ENCODE measurements at places on chromosomes 6 and 20. TPM values are rescaled to one million over a fixed set of nuclear protein-coding genes. Genes with fewer than 3 reads are reported as not detected.

Gene SAMD5
- not detected for total RNA-seq

Gene POPDC3
- total RNA-seq: not detected

Gene MOXD1
- total RNA-seq: 0.39 TPM

Gene NNAT
- not detected for total RNA-seq

Gene IFT52
- total RNA-seq: 14.9 TPM

Data from T-helper 1 cell treated with Interleukin-12 subunit alpha and Interleukin-12 subunit beta and Interleukin-4 antibody, amounts not matched to agents 30 ng/mL and 1 ng/mL, for 36 hours (primary cell).